ENCODE measurements at places on chromosomes 2 and 18. TPM values are rescaled to one million over a fixed set of nuclear protein-coding genes. Genes with fewer than 3 reads are reported as not detected.

DNA sequence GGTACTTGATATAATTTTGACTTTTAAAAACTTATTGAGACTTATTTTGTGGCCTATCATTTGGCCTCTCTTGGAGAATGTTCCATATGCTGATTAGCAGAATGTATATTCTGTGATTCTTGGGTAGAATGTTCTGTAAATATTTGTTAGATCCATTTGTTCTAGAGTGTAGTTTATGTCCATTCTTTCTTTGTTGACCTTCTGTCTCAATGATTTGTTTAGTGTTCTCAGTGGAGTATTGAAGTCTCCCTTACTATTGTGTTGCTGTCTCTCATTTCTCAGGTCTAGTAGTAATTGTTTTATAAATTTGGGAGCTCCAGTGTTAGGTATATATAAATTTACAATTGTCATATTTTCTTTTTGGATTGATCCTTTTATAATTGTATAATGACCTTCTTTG lies 349.6 kb upstream of the CWC22 start:
- DNase-seq: no peak

The FLACC1 gene
- 2.4 TPM for total RNA-seq

DNA sequence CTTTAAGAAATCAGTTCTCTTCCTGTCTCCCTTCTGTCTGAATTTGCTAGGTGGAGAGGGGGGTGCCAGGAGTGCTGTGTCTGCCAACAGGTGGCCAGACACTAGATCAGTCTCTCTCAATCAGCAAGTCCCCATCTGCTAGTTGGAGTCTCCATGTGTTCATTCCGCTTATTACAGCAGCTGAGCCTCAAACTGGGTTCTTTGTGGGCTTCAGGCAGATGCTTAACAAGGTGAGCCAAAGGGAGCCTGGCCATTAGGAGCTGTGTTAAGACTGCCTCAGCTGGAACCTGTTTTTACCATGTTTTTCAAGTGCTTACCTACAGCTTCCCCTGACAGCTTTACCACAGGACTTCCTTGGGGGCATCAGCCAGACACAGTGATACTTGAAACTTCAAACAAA lies 401.9 kb downstream of the LRP1B start:
- DNase-seq: no peak

The CRYGD gene
- 2.4 TPM for total RNA-seq

- no peak for DNase-seq
Measured at GRCh38 chr2:51711766-51712165, 679.8 kb upstream of the NRXN1 start.

- DNase-seq: peak; percentile 39
Measured at GRCh38 chr2:230219419-230220331, at the start of gene SP110. SP110 (minus strand) TSS chr2:230219984; CDS start chr2:230216927, 3,057 bp downstream.

GRCh38 chr2:127592761-127593227 lies 53.2 kb upstream of the GPR17 start:
- DNase-seq: no peak

DNA sequence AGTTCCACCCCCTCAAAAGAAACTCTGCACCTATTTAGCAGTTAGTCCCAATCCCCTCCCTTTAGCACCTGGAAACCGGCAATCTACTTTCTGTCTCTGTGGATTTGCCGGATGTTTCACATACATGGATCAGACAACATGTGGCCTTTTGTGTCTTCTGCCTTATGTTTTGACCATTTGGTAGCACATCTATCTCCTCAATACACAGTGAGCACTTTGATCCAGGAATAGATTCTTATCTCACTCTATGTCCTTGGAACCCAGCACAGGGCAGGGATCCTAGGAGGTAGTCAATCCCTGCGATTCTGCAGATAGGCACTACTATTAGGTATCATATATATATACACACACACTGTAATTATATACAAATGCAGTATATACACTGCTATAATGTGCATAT lies 3.8 kb upstream of the OTOF start:
- DNase-seq: no peak

DNA sequence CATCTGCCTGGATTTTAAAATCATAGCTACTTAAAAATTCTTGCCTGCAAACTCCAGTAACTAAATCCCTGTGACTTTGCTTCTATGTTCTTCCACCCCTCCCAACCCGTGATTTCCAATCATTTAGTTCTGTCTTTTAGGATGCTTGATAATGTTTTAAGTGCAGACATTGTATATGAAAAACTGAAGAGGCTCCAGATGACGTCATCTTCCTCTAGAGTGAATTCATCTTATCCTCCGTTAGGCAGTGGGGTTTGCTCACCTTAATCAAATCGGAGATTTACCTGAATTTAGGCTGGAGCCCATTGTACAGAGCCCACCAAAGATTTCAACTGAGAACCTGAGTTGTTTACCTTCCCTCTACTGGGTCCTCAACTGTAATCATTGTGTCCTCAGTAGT lies 10.9 kb downstream of the FBXO48 start:
- no peak for DNase-seq

The DSG4 gene
- total RNA-seq: under 0.01 TPM

DNA sequence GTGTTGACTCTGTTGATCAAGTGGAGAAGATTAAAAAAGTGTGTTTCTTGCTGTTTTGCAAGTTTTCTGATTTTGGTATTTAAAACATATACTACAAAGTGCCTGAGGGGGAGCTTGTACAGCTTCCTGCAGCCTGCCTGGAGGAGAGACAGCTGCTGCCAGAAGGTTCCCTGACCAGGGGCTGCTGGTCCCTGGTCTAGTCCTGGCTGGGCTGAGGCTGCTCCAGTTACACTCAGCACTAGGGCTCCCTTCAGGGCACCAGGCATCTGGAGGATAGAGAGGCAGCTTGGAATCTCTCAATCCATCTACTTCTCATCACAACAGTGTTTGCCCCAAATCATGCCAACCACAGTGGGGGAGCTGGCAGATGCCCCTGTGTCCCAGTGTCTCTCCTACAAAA lies 4.8 kb downstream of the MC2R start:
- no peak for DNase-seq

The TTC21B gene
- total RNA-seq: 91.3 TPM

The CCDC68 gene
- total RNA-seq: 1.2 TPM

- DNase-seq: no peak
Measured at GRCh38 chr2:119523952-119524694, at the start of gene SCTR. SCTR (minus strand) TSS chr2:119524483; CDS start chr2:119524226, 257 bp downstream.

DNA sequence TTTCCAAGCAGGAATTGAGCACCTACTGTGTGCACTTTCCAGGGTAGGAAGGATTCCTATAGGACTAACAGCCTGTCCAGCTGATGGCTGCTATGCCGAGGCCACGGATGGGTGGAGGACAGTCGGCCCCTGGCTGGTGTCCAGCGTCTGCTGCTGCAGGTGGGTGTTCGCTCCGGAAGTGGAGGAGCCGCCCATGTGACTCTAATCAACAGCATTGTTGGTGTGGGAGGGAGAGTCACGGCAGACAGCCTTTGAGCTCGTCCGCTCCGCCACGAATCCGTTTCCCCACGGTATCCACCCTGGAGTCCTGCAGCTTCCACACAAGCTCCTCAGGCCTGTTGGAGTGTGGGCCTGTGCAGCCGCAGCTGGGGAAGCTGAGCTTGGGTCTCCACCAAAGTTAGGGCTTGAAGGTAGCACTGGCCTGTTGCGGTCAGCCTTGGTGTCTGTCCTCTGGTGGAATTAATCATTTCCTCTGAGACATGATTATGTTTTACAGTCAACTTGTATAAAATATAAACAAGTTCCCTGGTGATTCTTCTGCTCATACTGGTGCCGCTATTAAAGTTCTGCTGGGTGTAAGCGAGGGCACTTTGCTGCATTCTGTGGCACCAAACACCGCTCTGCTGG lies 185.9 kb upstream of the TPO start:
- no peak for DNase-seq

DNA sequence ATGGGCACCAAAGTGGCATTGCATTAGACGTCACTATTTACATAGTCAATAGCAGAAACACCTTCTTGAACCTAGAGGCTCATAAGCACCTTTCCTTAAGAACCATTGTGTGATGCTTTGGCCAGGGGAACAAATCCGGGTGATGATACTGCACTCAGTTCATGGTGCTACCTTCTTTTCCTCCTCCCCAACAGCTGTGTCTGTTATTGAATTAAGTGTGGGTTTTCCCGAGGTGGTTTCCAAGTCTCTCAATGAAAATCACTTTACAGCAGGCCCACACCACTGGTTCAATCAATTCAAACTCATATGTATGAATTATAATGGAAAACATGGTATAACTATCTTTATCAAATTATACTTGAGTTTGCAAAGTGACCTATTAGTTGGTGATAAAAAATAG lies 9.3 kb upstream of the EFEMP1 start:
- DNase-seq: no peak

GRCh38 chr18:10060469-10060782 lies 146.6 kb downstream of the VAPA start:
- DNase-seq: no peak

GRCh38 chr2:165373278-165374010 lies 96.1 kb upstream of the CSRNP3 start:
- DNase-seq: no peak

GRCh38 chr2:122007126-122007525 lies 251.7 kb downstream of the TSN start:
- DNase-seq: no peak

GRCh38 chr18:50128506-50129271 lies 66.3 kb downstream of the MYO5B start:
- no peak for DNase-seq

DNA sequence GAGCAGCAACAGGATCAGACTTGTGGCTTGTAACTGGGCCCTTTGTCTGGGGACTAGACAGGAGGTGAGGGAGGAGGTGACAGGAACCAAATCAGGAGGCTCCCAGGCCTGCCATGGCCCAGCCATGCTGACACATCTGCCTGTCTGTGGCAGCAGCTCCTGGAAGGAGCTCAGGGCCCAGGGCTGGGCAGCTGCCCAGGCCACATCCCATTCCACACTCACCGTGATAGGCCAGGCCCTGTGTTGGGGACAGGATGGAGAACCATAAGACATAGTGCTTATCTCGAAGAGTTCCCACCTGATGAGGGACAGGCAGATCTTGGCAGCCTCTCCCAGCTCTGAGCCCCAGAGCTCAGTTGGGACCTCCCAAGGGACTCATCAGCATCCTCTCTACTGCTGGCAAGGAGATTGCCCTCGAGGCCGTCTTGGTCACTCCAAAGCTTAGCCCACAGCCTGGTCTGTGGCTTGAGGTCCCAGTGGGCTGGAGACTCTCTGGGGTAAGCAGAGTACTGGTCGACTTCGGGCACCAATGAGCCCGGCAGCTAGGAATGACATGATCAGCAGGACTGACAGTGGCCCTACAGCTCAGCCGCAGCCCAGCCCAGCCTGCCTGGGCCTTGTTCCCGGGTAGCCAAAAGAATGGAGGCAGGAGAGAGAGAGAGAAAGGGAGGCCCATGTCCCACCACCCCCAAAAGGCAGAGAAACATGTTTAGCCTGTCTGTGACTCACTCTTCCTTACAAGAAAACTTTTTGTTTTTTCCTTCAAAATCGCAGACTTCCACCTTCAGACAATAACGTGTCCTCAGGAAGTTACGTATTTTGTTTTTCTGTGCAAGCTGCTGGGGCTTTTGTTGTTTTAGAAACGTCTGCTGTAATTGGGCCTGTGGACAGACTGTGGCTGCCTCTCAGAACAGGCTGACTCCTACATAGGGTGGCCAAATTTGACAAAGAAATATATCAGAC lies 82.1 kb downstream of the HS1BP3 start:
- DNase-seq: no peak

- DNase-seq: peak; percentile 76
Measured at GRCh38 chr18:35580701-35581539, 620 bp upstream of the GALNT1 start.

GRCh38 chr2:49687918-49688317 lies 533.6 kb upstream of the FSHR start:
- no peak for DNase-seq

GRCh38 chr2:195572895-195573683 lies 83.9 kb upstream of the SLC39A10 start:
- no peak for DNase-seq

The CD8B2 gene
- total RNA-seq: under 0.01 TPM

DNA sequence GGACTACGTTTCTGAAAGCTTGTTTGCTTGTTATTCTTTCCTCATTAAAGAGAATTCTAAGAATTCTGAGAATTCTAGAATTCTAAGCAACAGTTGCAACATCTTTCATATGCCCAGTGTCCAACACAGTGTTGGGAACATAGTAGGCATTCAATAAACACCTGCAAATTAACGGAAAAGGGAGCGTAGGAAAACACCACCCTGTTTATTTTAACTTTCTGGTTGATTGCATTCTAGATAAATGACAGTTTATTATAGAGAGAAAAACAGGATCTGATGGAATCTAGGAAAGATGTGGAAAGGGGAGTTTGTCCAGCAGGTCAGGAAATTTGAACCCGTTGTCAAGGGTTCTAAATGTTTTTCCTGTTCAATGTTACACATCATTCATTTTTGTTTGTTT lies 24.2 kb upstream of the EFEMP1 start:
- no peak for DNase-seq

DNA sequence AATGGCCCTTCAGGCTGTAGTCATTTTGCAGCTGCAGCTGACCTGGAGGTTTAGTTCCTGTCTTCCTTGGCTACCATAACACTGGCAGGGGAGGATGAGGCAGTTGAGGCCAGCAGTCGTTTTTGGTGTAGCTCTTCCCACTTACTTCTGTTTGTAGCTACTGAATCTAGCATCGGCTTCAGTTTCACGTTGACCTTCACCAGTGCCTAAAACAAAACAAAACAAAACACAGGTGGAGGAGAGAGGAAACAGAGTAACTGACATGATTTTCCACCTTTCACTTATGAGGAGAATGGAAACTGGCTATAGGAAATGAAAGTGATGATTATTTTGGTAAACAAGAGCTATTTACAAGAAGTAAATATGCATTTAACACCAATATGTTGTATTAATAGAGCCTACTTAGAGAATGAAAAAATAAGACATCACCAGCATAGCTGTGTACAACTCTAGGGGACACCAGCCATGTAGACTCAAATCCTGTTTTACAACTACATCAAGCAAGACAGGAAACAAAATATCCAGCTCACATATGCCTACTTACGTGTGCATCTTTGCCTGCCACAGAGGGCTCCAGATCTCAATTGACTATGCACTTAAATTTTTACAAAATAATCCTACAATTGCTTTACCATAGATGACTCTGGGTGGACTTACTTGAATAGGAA lies 236.9 kb downstream of the AGPS start:
- no peak for DNase-seq

GRCh38 chr2:215455958-215456357 lies 20.1 kb upstream of the FN1 start:
- no peak for DNase-seq

The EFR3B gene
- total RNA-seq: 42.0 TPM

DNA sequence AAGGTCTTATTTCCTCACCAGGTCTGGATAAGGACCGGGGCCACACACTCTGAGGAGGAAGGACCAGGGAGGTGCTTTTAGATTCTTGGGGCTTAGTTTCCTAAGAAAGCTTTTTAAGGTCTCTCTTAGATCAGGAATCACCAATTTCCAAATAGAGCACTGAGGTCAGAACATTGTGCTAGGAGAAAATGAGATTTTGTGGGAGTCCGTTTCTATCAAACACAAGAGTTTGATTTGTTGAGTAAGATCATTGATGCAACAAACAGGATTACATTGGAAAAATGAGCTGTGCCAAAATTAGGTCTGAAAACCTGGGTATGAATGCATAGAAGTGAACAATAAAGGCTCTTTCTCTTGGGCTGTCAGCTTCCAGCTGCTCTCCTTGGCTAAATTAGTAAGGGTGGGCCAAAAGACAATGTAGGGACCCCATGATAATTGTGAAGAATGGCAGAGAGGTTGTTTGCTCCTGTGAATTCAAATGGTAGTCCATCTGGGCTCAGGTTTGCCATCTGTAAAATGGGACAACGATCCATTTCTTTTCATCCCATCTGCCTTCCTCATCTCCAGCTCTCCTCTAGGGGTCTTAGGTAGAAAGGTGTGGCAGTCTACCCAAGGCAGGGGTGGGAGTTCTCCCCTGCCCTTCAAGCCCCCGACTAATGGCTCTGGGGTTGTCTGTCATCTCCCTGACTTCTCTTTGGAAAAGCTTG lies 20.0 kb downstream of the IGFBP2 start:
- no peak for DNase-seq
